ENCODE measurements at places on chromosomes 4 and X. TPM values are rescaled to one million over a fixed set of nuclear protein-coding genes. Genes with fewer than 3 reads are reported as not detected.

BEX2 gene
- total RNA-seq, result 48.4 TPM

TAB3 gene
- 35.6 TPM for total RNA-seq

SHROOM3 gene
- 51.4 TPM for total RNA-seq

TENM3 gene
- total RNA-seq, result 88.6 TPM

TIGD2 gene
- total RNA-seq, result 23.9 TPM

PAGE4 gene
- total RNA-seq, result not detected

ASB11 gene
- total RNA-seq, result 2.0 TPM

TBCK gene
- 114 TPM for total RNA-seq

GNPDA2 gene
- total RNA-seq, result 39.5 TPM

RHOXF1 gene
- total RNA-seq, result not detected

BEX1 gene
- total RNA-seq, result 94.6 TPM

SFRP2 gene
- 103 TPM for total RNA-seq

SH2D1A gene
- not detected for total RNA-seq

LNX1 gene
- 12.3 TPM for total RNA-seq

G6PD gene
- 33.1 TPM for total RNA-seq

HSFX3 gene
- not detected for total RNA-seq

ZNF330 gene
- total RNA-seq, result 39.9 TPM

STATH gene
- total RNA-seq, result not detected

GAGE13 gene
- total RNA-seq, result not detected

ERCC6L gene
- total RNA-seq, result 2.7 TPM

ZNF630 gene
- total RNA-seq, result 12.4 TPM

ARX gene
- 0.55 TPM for total RNA-seq

EDA gene
- total RNA-seq, result 9.0 TPM

POU3F4 gene
- total RNA-seq, result not detected

FRMD7 gene
- total RNA-seq, result 1.4 TPM

LRCH2 gene
- 23.3 TPM for total RNA-seq

MFAP3L gene
- 16.7 TPM for total RNA-seq

TRPC3 gene
- total RNA-seq, result 5.3 TPM

FAT4 gene
- 96.9 TPM for total RNA-seq

CTAG2 gene
- total RNA-seq, result not detected

FGG gene
- not detected for total RNA-seq

All from camera-type eye (tissue), 1 donor.